ENCODE measurements at places on chromosomes 3 and 15.

DNA sequence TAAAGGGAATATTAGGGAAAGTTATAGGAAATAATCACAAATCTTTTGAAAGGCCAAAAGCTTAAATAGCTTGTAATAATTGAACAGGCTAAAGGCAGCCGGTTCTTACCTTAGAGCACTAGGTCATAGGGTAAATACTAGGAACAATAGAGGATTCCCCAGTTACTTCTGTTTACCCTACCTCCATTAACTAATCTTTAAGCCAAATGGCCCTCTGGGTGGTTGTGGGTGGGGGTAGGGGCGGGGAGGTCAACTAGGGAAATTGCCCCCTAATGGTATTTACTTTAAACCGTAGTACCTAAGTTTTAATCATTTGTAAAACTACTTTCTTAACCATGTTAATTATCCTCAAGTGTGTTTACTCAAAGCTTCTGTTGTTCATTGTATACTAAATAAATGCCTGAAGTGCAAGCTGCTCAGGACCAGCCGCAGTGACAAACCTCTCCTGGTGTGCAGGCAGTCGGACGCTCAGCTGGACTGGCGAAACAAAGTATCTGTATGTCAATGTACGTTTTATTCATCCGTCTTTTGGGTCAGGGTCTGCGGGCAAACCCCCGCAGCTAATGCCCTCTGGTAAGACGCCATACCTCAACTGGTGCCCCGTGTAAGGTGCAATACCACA lies 18.9 kb downstream of the MAGEL2 start:
- DNase-seq, result no peak

- no peak for DNase-seq
Observed at GRCh38 chr3:75781079-75781745, 4.1 kb downstream of the ZNF717 start.

GRCh38 chr3:63309768-63310167 lies 31.7 kb downstream of the SYNPR start:
- no peak for DNase-seq

- no peak for DNase-seq
Observed at GRCh38 chr3:71512000-71512399, 71.5 kb downstream of the FOXP1 start.

GRCh38 chr3:192577271-192577670 lies 150.1 kb downstream of the FGF12 start:
- no peak for DNase-seq

DNA sequence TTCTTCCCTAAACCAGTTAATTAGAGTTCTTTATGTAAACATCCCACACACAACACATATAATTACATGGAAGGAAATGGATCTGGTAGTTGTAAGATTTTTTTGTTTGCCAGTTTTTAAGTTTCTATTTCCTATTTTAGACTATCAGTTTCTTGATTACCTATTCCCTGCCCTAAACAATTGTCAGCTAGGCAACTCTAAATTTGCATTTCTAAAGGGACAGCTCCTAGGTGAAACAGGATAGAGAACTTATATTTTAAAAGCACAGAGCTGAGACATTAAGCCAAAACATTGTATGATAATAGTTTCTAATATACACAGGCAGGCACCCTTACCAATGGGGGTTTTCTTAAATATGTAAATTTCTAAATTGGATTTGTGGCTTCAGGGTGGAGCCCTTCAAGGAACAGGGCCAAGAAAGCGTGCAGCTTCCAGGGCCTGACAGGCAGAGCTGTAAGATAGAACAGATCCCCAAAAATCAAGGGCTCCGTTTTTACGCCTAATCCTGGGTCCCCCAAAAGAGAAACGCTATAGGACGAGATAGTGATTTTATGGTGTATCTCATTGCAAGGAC lies 8.9 kb downstream of the LEKR1 start:
- DNase-seq, result no peak

GRCh38 chr3:189786479-189787064 lies 155.4 kb downstream of the TP63 start:
- DNase-seq, result no peak

DNA sequence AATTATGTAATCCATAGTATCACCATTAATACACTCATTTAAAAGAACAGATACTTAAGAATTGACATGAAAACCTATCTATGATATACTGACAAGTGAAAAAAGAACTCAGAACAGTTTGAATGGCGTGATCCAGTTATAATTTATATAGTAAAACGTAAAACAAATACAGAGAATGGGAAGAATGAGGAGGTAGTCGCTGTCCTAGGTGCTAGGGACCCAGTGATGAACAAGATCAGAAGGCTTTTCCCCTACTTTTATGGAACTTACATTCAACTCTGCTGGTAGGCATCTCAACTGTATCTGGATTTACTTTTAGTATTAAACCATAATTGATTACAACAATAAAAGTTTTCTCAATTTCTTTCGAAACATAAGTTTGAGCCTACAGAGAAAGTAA lies 31.8 kb downstream of the GSK3B start:
- DNase-seq, result no peak

DNA sequence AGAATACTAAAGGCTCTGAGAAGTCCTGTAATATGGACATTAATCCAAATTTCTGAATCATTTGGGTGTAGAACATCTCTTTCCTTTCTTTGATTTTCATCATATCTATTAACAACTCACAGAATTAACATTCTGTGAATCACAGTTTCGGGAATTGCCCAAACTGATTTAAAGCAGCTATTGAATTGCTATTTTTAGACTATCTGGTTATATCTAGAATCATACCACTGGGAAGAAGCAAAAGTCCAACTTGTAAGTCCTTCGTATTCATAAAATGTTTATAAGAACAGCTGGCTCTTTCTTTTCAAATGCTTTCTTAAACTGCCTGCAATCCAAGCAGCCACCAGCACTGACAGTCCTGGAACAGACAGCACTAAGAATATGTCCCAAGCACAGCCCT lies 733.0 kb downstream of the NTRK3 start:
- no peak for DNase-seq

DNA sequence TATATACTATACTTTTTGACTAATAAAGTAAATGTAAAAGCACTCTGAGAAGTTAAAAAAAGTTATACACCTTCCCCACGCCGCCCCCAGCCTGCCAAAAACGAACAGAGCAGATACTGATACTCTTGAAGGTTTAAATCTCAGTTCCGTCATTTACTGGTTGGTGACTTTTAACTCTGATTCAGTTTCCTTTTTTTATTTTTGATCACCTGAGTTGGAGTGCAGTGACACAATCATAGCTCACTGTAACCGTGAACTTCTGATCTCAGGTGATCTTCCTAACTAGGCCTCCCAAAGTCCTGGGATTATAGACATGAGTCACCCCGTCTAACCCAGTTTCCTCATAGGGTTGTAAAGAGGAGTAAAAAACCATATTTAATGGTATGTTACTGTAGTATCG lies 3.3 kb upstream of the TIPIN start:
- no peak for DNase-seq

DNA sequence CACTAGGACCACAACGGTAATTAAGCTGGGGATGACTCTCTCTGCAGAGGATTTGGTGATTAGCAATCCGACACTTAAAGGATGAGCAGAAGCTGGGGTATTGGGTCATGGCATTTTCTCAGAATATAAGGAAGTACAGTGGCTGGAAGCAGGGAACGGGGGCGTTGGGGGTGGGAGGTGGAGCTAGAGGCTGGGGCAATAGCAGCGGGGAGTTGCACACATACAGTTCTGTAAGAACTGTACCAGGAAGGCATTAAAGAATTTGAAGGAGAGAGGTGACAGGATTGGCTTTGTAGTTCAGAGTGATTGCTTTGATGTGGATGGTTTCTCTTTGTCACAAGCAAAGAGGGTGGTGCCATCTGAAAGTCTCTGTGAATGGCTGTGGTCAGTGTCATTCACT lies 28.2 kb downstream of the PSMD6 start:
- no peak for DNase-seq

- no peak for DNase-seq
Observed at GRCh38 chr3:13706451-13706850, 157.5 kb downstream of the FBLN2 start.

- DNase-seq, result no peak
Observed at GRCh38 chr3:2597615-2598014, 498.9 kb downstream of the CNTN4 start.

- DNase-seq, result no peak
Observed at GRCh38 chr3:86109434-86109833, 881.5 kb downstream of the VGLL3 start.

DNA sequence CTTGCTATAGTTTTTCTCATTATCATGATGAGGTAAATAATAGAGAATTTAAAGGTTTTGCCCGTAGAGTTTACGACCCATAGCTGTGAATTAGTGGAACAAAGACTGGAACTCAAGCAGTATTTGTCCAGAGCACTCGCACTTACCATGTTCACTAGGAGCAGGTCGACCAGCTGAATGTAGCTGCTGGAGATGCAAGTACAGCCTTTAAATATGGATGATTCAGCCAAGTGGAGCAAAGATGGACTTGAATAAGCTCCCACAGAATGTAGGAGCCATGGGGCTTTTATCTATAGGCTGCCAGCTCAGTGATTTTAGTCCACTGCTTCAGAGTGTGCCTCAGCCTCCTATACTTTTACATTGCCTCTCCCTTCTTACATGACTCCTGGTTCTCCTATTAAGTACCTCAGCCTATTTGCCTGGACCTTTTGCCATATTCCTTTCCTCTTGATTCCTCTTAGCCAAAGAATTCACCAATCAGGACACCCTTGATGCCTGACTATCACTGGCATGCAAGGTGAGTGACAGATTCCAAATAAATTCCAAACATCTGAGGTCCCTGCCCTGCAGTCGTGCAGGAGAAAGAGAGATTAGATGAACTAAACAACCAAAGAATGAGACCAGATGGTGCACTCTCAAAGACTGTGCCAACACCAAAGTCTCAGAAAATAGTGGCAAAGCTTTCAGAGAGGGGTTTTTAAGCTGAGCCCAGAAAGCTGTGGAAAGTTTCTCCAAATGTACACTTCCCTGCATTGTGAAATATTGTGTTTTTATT lies 3.9 kb downstream of the MKRN3 start:
- DNase-seq, result no peak

Measured in COR-L47 (cell line).